ENCODE measurements at places on chromosomes 6 and 20. TPM values are rescaled to one million over a fixed set of nuclear protein-coding genes. Genes with fewer than 3 reads are reported as not detected.

The DAAM2 gene
- 25.9 TPM for total RNA-seq

- no peak for DNase-seq
These were observed 335.0 kb upstream of the SYNCRIP start for GRCh38 chr6:85977661-85978060.

- no peak for DNase-seq
These were observed 205.5 kb downstream of the ARHGAP18 start for GRCh38 chr6:129504456-129504855.

DNA sequence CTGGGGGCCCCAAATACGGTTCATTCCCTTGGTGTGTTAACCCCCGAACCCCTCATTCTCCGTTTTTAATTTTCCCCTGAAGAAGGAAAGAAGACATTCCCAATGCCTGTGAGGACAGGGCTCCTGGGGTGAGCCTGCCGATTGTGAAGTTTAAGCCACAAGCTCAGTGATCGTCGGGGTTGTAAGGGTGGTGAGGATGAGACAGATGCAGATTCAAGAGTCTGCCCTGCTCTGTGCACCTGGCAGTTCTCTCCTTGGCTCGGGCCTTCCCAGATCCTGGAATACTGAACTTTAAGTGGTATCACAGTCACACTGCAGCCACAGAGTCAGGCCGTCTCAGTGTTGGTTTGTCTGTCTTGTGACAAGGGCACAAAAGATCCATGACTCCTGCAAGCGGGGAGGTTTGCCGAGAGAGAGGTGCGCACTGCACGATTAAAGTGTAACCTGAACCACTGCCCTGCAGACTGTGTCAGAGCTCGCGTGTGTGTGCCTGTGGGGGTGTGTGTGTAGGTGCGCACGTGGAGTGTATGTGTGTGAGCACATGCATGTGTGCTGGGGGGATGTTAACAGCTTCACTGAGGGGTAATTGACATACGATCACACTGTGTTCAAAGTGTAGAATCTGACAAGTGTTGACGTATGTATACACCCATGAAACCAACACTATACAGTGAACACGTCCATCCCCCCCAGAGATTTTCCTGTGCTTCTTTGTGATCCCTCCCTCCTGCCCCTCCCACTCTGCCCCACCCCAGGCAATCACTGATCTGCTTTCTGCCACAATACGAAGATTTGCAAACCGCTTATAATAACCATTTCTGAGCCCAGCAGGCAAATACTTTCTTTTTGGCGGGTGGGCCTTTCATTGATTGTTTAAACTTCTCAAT lies 38.9 kb downstream of the RPP40 start:
- DNase-seq = no peak

The PRR18 gene
- total RNA-seq = not detected

GRCh38 chr20:57695012-57695411 lies 14.8 kb downstream of the PMEPA1 start:
- DNase-seq = peak; percentile 83

GRCh38 chr6:5478380-5478779 lies 217.1 kb downstream of the FARS2 start:
- DNase-seq = no peak

- peak; percentile 95 for DNase-seq
These were observed 139.0 kb downstream of the PXDC1 start for GRCh38 chr6:3612341-3613041.

DNA sequence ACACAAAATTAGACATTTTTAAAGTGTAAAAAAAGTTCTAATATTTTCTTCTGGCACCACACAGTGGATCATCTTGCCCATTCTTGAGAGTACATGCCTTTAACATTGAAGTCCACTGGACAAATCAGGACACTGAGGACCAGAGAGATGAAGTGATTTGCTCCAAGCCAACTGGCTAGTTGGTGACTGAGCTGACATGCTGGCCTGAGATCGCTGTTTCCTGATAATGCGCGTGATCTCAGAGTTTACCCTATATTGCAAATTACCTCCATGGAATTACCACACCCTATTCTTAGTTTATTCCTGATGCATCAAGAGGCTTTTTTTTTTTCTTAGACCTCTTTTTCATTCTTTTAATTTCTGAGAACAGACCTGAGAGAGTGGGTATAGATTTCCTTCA lies 432.8 kb downstream of the CD83 start:
- no peak for DNase-seq

The PBOV1 gene
- not detected for total RNA-seq

DNA sequence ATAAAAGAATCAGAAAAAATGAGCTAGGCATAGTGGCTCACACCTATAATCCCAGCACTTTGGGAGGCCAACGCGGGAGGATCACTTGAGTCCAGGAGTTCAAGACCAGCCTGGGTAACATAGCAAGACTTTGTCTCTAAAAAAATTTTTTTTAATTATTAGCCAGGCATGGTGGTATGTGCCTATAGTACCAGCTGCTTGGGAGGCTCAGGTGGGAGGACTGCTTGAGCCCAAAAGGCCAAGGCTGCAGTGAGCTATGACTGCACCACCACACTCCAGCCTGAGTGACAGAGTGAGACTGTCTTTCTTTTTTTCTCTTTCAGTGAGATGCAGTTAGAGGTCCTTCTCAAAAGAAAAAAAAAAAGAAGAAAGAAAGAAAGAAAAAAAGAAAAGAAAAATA lies 8.5 kb upstream of the SNRPC start:
- DNase-seq = no peak

DNA sequence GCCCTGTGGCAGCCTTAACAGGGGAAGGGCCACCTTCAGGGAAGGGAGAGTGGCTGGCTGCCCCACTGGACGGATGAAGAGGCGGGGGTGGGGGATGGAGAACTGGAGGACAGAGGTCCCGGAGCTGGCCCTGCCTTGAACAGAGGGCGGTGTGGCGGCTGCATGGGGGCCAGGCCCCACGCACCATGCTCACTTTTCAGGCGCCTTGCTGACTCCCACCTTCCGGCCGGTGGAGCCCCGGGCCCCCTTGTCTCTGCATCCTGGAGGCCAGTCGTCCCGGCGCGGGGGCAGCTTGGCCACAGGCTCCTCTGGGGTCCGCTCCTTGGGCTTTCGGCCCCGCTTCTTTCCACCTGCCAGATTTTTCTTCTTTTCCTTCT lies 3.5 kb upstream of the UCKL1 start:
- no peak for DNase-seq

DNA sequence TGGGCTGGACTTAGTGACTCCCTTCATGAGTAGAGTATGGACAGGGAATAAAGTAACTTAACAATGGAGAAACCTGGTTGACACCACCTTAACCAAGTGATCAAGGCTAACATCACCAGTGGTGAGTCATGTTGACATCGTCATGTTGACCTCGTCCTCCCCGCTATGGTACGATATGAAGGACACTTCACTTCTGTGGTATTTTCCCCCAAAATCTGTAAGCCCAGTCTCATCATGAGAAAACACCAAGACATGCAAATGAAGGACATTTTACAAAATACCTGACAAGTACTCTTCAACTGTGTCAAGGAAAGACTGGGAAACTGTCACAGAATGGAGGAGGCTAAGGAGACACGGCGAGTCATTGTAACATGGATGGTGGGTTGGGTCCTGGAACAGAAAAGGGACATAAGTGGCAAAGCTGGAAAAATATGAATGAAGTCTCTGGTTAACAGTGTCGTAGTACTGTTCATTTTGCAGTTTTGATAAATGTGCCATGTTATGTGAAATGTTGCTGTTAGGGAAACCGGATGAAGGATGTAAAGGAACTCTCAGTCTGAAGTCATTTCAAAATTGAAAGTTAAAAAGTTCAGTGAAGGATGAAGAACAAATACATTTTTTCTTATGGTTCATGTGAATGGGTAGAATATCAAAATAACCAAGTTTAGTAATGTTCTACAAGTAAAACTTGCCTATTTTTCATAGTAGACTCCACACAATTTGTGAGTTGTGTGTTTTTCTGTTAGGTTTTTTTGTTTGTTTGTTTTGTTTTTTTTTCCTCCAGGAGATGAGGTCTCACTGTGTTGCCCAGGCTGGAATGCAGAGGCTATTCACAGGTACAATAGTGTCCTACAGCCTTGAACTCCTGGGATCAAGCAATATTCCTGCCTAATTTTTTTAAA lies 247.5 kb downstream of the TMEM242 start:
- peak; percentile 60 for DNase-seq

DNA sequence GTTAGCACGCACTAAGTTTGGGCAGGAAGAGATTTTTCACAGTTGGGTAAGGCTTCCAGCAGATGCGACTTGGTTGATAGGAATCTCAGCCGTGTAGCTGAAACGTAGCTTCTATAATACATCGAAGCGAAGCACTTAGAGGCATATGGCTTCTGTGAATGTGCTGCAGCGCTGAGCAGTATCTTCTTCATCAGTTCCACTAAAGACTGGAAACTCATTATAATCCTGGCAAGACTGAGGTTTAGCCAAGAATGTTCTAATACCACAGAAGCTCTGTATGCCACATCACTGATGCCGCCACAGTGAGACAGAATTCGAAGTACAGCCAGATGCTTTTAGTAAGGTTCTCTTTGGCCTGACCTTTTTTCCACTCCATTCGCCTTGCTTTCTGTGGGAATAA lies 680.2 kb upstream of the AGPAT4 start:
- no peak for DNase-seq

GRCh38 chr6:30889921-30890645 lies 5.8 kb downstream of the DDR1 start:
- DNase-seq = peak; percentile 52

- DNase-seq = no peak
These were observed 71.1 kb upstream of the BCLAF1 start for GRCh38 chr6:136360783-136361182.

- no peak for DNase-seq
These were observed 37.8 kb downstream of the ZNF451 start for GRCh38 chr6:57127763-57128162.

DNA sequence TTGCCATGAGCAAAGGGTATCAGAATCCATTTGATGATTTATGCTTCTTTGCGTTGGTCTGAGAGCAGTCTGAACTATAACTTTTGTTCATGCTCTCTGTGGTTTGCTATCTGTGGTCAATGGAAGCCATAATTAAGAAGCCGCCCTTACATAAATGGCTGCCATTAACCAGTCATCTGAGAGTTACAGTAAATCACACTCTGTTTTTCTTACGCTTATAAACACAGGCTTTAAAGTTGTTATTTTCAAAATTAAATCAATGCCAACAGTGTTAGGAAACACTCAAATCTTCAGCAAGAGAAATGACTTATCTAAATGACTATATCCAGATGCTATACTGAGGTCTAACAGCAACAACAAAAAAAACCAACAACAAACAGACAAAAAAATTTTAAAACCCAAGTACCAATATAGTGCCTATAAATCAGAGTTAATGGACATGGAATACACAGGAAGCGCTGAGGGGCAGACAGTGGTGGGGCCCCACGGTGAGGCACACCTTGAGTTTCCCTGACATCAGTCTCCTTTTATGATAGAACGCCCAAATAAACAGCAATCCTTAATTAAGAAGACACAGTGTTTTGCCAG lies 108.0 kb upstream of the C6orf118 start:
- DNase-seq = no peak

GRCh38 chr6:74785236-74785635 lies 420.6 kb downstream of the COL12A1 start:
- peak; percentile 28 for DNase-seq

- no peak for DNase-seq
These were observed 78.5 kb downstream of the PHF3 start for GRCh38 chr6:63714091-63714490.
